Activated T-cell treated with anti-CD3 and anti-CD28 coated beads for 48 hours (primary cell): ENCODE measurements at places on chromosomes 5 and 9.

DNA sequence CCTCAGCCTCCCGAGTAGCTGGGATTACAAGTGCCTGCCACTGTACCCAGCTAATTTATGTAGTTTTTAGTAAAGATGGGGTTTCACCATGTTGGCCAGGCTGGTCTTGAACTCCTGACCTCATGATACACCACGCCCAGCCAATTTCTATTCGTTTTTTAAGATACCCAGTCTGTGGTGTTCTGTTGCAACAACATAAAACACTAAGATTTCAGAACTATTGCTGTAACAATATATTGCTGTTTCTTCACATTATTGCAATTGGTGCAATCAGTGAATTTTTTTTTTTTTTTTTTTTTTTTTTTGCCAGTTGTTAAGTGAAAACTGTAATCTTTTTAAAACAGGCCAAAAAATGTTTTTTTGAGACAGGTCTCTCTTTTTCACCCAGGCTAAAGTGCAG, 9.9 kb downstream of the SRP19 start:
- DNase-seq = no peak

GRCh38 chr5:147930769-147931168, 24.4 kb upstream of the C5orf46 start:
- DNase-seq = no peak

GRCh38 chr5:6469836-6470235, 21.2 kb downstream of the UBE2QL1 start:
- no peak for DNase-seq

GRCh38 chr5:77189421-77189820, 21.1 kb upstream of the PDE8B start:
- no peak for DNase-seq

DNA sequence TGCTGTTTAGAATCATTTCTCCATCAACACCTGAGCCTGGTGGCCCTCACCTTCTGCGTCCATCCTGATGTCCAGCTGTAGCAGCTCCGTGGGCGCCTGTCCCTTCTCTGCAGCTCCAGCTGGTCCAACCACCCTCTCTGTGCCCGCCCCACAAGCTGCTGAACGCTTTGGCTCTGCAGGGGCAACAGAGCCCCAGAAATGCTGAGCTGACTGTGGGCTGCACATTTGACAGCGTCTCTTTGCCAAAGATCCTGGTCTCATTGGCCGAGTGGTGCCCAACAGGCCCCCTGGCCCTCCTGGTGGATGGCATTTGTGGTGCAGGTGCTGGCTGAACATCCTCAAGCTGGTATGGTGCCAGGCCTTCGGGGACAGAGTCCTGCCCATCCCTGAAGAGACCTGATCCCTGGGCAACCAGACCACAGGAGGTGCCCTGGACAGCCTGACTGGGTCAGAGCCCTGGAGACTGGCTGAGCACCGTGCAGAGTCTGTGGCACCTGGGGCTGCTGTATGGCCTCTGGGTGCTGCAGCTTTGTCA, 25.3 kb upstream of the CEP72 start:
- no peak for DNase-seq

DNA sequence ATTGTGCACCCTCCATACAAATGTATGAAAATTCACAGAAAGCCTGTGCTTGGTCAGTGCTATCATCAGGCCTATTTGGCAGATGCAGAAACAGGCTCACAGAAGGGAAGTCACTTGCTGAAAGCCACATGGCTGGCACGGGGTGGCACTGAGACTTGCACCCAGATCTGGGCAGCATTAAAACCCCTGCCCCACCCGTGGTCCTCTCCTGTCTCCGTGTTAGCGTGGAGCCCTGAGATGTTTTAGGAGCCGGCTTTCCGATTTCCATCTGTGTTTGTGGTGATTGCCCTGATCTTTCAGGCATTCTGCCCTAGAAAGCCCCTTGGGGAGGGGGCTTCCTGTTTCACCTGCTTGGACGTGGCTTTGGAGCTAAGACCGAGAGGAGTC, 102.2 kb upstream of the IER5L start:
- DNase-seq = no peak

DNA sequence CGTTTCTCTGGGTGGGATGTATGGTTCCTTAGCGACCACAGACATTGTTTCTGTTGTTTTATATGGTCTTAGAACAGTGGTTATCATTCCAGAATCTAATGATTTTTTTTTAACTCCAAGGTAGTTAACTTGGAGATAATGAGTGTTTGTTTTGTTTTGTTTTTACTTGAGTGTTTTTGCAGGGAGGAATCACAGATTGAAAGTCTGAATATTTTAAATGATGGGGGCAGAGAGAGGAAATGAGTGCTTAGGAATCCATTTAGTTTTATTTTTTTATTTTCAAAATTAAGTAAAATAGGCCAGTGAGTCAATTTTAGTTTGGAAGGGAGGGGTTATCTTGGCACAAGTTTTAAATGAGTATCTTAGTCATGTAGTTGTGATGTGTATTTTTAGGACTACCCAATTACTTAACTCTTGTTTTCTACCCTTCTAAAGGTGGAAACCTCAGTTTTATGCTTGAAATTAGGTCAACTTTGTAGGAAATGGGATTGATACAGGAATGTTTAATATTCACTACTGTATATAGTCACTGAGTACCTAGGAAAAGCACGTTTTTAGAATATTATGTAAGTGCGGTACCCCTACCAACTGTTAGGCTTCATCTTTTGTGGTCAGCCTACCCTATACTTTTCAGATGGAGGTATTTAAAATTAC, 2.0 kb downstream of the UBE2R2 start:
- no peak for DNase-seq

DNA sequence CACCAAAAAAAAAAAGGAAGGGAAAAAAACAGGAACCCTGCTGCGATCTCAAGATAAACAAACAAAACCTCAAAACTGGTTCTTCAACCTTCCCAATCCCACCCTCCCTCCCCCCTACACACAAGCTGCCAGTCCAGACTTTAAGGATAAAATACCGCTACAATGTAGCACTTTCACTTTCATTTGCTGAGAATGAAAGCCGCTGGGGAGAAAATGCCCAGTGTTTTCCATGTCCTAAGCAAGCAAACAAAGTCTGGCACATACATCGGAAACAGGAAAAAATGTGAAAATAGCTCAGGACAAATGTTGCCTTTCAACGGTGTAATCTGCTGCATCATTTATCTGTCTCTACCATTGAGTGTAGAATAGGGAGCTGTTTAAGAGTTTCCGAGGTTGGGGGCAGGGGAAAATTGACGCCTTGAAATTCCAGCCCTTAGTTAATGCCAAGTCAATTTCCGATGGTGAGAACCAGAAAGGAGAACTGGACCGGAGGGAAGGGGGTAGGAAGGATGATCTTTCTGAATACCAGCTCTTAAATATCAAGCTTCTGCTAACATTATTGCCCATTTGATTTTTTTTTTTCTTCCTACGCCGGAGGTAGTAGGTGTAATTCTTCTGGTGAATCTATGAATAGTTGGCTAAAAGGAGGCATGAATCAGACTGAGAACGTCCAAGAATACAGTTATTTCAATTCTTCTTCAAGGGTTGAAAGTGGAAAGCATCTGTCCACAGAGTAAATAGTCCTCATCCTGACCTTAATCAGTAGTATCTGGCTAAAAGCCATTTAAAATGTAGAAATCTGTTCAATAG, 1.2 kb upstream of the ADAMTS6 start:
- no peak for DNase-seq

GRCh38 chr9:93814077-93814956, 140.8 kb downstream of the BARX1 start:
- no peak for DNase-seq

- no peak for DNase-seq
Observed at GRCh38 chr5:78763659-78764189, 115.2 kb upstream of the LHFPL2 start.

GRCh38 chr9:123490688-123491087, 134.7 kb downstream of the CRB2 start:
- DNase-seq = no peak
